PC-3 (cell line): ENCODE measurements at places on chromosomes 5 and 9.

GRCh38 chr9:69604568-69605219 is 67.5 kb downstream of the APBA1 start:
- DNase-seq, result no peak

DNA sequence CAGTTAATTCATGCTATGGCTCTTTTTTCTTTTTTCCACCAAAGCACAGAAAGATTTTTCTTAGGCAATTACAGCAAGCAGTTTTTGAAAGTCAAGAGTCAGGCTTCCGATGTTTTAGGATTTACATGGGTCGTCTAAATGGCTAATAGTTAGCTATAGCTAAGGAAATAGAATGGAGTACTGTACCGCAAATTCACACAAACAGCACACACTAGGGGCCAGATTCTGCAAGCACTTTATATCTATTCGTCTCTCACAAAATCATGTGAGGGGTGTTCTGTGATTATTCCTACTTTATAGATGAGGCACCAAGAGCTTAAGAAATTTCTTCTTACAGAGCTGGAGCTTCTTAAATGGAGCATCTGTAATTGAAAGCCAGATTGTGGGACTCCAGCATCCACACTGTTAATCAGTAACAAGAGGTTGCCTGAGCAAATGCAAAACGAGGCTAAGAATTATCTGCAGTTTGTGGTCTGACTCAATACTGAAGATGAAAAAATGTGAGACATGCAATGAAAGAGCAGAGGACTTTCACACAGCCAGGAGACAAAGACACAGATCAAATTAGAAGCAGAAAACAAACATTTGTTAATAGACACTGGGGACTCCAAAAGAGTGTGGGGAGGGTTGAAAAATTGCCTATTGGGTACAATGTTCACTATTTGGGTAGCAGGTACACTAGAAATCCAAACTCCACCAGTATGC is 62.7 kb upstream of the CTXN3 start:
- DNase-seq, result no peak

DNA sequence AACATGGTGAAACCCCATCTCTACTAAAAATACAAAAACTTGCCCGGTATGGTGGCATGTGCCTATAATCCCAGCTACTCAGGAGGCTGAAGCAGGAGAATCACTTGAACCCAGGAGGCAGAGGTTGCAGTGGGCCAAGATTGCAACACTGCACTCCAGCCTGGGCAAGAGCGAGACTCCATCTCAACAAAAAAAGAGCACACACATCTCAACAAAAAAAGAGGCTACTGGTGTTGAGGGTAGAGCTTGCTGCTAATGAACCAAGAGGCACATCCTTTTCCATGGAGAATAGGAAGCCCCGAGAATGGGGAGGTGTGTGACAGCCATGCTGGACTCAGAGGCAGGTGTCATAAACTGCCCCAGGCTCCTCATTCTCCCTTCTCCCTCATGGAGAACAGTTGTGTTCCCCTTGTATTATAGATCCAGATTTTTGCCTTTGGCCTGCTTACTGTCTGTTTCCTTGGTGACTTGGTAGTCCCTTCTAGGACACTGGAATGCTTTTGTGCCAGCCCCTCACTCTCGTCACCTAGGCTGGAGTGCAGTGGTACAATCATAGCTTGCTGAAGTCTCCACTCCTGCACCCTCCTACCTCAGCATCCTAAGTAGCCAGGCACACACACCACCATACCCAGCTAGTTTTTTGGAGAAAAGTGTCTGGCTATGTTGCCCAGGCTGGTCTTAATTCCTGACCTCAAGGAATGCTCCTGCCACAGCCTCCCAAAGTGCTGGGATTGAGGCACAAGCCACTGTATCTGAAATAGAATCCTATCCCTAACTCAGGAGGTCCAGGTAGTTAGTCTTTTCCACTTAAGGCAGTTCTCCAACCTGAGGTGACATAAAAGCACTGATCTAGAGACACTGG is 5.1 kb downstream of the RPL12 start:
- DNase-seq, result peak; percentile 13

- DNase-seq, result no peak
Measured at GRCh38 chr5:37799865-37800421, 39.9 kb downstream of the GDNF start.

GRCh38 chr9:83235526-83235925 is 172.6 kb upstream of the RASEF start:
- no peak for DNase-seq

DNA sequence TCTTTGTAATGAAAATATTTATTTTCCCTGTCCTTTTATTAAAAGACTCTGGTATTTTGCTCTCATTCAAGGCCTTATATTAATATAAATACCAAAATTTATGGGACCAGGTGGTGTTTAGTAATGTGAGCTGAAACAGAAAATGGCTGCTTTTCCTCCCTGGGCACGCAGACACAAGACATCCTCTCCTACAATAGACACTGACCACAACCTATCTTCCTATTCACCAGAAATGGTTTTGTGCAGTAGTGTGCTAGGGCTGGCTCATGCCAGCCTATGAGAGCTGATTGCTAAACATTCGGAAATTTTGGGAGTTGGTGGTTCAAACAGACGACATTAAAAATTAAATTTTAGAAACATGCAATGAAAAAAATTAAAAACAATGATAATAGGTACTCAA is 338.2 kb downstream of the BNC2 start:
- DNase-seq, result no peak
